ENCODE measurements at places on chromosomes 11 and 22.

- DNase-seq: no peak
Measured at GRCh38 chr22:20174785-20175596, 24.1 kb upstream of the CCDC188 start.

DNA sequence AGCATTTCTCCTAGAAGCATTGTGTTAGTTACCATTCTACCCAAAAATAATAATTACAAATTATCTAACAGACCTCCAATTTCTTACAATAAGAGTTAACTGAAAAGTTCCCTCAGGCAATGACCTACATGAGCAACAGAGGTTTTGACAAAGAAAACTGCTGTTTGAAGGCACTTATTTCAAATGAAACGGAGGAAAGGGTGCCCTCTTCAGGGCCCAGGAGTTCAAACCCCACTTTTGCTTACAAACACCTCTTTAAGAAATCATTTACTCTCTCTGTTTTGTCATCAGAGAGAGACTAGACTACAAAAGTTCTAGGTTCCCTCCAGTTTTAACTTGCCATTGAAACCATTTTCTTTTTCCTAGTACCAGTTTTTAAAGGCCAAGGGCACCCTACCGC is 56.7 kb downstream of the AMBRA1 start:
- DNase-seq: no peak

DNA sequence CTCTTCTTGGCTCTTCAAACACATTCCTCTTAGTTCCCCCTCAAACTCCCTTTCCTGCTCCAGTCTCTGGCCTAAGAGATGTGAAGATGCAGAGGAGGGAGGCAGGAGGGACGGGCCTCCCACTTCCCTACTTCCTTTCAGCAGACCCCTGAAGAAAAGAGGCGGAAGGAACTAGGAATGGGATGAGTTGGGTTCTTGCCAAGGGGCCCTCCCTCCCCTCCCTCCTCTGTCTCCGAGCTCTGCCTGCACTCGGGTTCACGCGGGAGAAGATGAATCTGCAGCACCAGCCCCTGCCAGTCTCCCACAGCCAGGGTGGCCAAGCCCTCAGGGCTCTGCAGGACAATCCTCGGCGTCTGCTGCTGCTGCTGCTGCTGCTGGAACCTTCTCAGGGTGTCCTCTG is 24.3 kb upstream of the PKNOX2 start:
- DNase-seq: no peak

GRCh38 chr22:42621505-42622002 is 6.9 kb upstream of the POLDIP3 start:
- DNase-seq: peak; percentile 60

DNA sequence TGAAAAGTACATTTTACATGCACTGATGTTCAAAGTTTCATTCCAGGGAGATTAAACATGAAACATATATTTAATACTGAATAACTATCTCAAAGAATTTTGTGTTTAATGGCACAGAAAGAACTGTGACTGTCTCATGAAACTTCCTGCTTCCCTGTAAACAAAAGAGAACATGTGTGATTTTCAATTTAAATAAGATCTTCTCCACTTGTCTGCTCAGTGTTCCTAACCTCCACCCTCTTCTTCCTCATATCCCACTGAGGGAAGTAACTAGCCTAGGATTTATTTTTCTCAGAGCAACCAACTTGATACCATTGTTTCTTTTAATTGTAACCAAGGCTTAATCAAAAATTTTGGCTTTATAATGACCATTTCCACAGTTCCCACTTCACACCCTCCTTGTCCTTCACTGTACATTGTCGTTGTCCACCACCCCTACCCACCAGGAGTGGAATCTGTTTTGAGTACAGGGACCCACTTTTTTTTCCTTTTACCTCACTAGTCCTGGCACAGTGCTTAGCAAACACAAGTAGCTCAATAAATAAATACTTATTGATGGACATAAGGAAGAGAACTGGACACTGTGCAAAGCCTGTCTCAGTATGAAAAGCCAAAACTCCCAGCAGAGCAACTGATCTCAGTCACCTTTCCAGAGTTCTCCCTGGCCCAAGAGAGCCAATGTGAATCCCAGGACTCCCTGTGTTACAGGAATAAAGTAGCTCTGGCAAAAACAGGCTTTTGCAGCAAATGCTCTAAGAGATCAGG is 4.2 kb downstream of the CPSF7 start:
- DNase-seq: no peak

DNA sequence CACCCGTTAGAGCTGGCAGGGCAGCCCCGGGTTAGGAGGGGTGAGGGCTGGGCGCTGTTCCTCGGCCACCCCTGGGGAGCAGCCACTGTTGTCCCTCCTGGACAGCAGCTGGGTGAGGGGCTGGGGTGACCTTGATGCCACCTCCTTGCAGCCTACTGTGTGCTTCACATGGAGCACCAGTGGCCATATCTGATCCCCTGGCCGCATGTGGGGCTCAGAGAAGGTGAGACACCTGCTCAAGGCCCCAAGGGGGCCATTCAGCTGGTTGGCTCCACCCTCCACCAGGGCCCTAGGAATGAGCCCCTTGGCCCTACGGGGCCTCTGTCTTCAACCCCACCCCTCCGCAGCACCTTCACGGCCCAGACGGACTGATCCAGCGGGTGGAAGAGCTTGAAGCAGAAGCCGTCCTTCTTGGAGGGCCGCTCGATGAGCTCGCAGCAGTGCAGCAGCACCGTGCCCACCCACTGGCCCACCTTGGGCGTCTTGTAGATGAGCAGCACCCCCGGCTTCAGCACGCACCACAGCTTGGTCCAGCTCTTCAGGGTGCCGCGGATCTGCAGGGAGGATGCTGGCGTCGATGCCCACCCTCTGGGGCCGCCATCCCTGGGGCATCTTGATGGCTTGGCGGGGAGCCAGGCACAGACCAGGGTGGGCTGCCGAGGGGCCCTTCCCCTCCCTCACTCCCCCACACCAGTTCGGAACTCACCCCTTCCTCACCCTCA is 44.9 kb downstream of the OSBPL5 start:
- no peak for DNase-seq

DNA sequence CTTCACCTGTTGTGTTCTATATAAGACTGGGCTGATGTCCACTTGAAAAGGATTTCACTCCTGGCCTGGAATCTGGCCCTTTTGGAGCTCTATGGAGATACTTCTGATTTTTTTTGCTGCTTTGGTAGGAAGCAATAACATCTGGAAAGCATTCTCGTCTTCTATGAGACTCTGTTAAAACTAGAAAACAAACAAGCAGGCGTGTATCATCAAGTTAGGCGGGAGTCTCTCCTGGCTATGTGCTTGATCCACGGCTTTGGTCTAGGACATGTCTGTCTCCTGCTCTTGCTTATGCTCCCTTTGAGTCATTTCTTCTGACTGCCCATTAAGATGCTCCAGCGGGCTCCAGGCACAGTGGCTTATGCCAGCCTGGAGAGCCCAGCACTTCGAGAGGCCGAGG is 121.4 kb upstream of the TTC12 start:
- no peak for DNase-seq

- DNase-seq: no peak
Measured at GRCh38 chr22:46463435-46464227, 73.8 kb downstream of the CELSR1 start.

DNA sequence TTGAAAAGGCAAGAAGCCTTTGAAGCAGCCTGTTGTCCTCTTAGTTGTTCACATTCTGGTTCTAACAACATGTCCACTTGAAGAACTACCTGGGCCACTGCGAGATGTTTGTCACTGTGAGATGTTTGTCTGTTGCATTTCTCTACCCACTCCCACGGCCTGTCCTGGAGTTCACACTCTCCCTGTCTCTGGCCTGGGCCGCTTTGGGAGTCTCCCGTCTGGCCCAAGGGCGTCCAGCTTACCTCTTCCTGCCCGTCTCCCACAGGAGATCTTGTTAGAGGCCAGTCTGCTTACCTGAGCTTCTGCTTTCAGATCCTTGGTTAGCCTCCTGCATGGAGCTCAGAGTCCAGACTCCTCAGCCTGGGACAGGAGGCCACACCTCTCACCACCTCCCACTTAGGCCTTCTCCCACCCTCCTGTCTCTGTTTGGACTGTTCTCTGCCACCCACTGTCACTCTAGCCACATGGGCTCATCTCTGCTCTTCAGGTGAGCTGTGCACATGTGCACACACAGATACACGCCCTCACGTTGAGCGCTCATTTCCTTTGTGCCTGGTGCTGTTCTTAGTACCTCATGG is 66.0 kb downstream of the TBC1D22A start:
- no peak for DNase-seq

DNA sequence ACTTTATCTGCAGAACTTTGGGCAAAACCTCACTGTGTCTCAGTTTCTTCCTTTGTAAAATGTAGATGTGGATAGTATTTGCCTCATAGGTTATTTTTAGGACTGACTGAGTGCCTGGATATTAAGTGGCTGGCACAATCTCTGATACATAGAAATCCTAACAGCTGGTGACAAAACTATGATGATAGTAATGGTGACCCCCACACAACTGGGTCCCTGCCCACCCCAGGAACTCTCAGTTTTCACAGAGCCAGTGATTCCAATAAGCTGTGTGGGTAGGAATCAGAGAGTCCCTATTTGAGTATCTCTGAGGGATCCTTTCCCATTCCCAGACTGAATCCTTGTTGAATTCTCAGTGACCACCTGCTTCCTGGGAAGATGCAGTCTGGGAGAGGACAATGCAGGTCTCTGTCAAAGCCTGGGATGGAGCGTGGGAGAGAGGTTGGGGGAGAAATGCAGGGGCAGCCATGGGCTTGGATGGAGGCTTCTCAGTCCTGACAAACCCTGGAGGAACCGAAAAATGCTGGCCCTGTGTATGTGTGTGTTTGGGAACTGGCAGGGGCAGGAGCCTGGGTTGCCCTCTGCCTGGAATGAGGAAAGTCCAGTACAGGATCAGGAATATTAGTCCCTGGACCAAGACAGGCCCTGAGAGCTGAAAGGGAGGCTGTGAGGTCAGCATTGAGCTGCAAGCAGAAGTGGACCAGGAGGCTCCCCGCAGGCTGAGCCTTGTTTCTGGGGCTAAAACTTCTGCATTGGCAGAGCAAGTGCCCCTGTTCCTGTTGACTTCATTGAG is 6.1 kb upstream of the P2RY6 start:
- DNase-seq: no peak

DNA sequence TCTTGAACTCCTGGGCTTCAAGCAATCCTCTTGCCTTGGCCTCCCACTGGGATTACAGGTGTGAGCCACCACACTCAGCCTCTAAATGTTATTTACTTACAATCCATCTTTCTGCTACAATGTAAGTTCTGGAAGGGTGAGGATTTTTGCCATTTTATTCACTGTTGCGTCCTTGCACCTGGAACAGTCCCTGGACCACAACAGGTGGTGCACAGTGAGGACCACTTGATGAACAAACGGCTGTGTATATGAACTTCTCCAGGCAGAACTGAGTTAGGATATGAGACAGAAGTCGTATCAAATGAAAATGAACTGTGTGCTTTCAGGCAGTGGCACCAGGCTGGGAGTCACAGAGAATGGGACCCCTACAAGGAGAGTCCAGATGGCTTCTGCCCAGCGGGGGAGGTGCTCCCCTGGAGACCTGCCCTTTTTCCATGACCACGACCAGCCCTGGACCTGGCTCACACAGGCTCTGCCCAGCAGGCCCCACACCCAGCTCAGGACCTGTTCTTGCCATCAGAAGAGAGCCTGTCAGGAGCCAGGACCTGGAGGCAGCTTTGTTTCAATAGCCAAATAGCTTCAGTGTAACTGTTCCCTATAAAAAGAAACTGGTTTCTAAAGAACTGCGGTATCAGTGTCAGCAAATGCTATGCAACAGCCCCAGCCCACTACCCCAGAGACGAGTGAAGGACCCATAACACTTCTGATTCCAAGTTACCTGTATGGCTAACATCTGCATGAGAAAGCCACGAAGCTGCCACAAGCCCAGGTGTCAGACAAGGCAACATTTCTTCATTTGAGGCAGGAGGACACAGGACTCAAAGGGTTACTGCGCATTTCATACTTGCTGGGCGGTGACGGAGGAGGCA is 104.9 kb downstream of the MICAL3 start:
- DNase-seq: no peak

- no peak for DNase-seq
Measured at GRCh38 chr11:84687433-84687832, 939.7 kb downstream of the DLG2 start.

DNA sequence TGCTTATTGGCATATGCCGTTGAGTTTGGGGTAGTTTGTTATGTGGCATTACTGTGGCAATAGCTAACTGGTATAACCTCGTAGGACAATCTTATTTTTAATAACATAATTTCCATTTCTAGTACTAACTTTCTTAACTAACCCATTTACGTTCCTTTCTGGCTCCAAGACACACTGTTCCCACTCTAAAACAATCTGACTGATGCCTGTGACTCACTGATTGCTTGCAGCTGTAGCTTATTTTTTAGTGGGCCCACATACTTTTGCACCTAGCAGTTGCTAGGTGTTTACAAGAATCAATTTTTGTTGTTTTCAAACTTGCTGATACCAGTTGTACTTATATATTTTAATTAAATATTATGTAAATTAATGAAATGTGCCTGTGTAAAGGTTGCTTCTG is 52.2 kb downstream of the FAT3 start:
- DNase-seq: no peak

DNA sequence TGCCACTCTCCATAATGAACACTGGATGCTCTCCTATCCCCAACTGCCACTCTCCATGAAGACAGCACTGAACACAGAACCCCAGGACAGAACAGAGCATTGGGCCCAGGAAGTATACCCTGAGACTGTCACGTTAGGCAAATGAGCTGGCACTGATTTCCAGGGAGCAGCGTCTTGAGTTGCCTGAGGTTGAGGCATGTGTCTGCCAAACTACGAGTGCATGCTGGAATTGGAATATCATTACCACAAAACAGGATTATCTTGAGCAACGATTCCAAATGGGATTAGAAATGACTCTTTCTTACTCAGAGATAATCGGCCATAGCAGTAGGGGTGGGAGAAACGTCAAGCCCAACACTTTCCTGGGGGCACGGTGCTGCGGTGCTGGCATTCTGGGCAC is 39.9 kb downstream of the CLPB start:
- DNase-seq: no peak

DNA sequence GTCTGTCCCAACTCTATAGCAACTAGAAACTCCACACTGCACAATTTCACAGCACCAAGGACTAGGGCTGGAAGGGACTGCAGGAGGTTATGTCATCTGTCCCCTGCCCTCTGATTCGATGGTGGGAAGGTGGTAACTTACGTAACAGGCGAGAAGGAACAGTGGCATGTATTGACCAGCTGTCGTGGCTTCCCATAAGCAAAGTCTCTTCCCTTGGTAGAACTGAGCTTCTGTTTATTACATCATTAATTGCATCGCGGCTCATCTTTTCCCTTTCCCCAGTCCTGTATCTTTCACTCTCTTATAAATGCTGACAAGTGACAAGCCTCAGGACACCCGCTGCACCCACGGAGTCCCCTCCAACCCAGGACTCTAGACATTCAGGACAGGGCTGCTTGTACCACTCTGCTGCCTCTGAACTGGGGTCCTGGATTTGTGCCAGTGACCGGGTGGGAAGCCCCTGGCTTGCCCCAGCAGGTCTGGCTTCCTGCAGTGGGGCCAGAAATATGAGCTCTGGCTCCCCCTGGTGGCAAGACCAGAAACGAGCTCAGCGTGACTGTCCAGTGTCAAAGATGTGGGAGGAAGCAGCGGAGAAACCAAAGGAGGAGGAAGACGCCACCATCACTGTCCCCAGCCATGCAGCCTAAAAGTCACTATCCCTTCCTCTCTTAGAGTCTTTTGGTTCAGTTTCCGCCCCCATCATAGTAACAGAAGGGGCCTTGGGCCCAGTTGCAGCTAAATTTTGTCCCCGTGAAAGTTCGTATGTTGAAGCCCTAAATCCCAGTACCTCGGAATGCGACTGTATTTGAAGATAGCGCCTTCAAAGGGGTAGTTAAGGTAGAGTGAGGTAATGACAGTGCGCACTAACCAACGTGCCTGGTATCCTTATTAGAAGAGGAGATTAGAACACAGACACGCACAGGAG is 84.5 kb downstream of the ISX start:
- DNase-seq: peak; percentile 45

Measured in LoVo (cell line).